ENCODE measurements at places on chromosomes 11 and 22.

- DNase-seq, result no peak
Observed at GRCh38 chr11:134497586-134497985, 85.5 kb upstream of the B3GAT1 start.

DNA sequence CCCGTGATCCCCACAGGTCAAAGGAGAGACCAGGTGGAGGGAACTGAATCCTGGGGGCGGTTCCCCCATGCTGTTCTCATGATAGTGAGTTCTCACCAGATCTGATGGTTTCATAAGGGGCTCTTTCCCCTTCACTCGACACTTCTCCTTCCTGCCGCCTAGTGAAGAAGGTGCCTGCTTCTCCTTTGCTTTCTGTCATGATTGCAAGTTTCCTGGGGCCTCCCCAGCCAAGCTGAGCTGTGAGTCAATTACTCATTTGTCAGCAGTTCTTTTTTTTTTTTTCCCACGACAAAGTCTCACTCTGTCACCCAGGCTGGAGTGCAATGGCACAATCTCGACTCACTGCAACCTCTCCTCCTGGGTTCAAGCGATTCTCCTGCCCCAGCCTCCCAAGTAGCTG lies 1530.4 kb downstream of the BRD1 start:
- DNase-seq, result no peak

DNA sequence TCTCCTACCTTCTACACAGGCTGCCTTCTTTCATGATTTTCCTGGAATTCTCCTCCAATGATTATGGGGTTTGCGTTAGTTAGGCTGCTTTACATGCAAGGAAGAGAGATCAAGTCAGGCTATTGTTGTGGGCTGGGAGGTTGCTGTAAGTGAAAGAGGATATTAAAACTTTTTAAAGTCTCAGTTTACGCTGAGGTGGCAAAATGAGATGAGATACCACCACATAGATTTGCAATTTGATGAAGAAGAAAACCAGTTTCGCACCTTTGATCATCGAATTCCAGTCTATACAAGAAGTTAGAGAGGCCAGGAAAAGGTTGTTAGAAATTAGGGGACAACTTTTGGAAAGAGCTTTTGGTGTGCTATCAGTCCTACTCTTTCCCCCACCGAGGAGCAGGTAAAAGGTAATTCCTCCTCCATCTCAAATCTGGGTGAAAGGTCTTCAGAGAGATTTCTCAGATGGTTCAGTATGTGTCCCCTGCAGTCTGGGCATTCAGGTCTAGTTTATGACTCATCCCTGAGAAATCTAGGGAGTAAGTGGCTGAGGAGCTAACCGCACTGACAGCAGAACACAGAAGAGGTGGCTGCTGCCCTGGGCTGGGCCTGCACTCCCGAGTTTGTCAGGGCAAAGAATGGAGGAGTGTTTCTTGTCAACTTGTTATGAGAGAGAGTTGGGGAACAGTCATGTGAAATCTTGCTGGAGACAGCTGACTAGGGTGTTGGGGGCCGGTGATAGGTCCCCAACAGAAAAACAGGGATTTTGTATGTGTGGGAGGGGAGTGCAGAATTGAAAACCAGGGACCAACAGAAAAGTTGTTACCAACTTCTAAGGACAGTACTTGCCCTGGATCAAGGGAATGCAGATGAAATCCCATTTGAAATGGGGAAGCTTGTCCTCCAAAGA lies 34.7 kb downstream of the CCDC83 start:
- no peak for DNase-seq

GRCh38 chr11:19055016-19055415 lies 5.5 kb downstream of the MRGPRX2 start:
- DNase-seq, result no peak

- DNase-seq, result no peak
Observed at GRCh38 chr11:120842195-120842594, 181.7 kb upstream of the TBCEL start.

GRCh38 chr22:50443801-50444625 lies 30.8 kb downstream of the SBF1 start:
- no peak for DNase-seq

- DNase-seq, result peak; percentile 21
Observed at GRCh38 chr11:70601861-70602538, 203.7 kb downstream of the CTTN start.

DNA sequence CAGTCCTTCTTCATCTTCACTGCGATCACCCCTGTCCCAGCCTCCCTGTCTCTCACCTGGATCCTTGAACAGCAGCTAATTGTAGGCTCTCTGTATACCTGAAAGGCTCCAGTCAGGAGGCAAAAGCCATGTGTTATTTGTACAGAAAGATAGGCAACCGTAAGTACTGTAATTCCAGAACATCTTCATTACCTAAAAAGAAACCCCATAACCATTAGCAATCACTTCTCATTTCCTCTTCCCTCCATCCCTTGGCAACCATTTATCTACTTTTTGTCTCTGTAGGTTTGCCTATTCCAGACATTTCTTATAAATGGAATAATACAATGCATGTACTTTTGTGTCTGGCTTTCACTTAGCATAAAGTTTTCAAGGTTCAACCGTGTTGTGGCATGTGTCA lies 17.8 kb downstream of the NAGA start:
- DNase-seq, result no peak

DNA sequence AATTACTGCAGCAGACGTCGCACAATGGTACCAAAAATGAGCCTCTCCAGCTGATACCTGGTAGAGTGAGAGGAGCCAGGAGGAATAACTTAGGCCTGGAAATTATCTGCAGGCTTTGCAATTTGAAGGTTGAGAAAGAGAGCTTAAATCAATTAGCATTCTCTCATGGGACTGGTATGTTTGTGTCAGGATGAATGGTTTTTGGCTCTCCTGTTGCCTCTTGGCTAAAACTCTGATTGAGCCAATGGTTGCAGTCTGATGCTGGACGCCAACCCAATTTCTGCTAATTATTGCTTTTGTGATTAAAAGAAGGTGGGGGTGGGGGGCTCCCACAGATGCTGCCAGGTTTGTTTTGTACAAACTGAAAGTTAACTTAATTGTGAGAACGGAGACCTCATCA lies 12.5 kb upstream of the NELL1 start:
- no peak for DNase-seq

DNA sequence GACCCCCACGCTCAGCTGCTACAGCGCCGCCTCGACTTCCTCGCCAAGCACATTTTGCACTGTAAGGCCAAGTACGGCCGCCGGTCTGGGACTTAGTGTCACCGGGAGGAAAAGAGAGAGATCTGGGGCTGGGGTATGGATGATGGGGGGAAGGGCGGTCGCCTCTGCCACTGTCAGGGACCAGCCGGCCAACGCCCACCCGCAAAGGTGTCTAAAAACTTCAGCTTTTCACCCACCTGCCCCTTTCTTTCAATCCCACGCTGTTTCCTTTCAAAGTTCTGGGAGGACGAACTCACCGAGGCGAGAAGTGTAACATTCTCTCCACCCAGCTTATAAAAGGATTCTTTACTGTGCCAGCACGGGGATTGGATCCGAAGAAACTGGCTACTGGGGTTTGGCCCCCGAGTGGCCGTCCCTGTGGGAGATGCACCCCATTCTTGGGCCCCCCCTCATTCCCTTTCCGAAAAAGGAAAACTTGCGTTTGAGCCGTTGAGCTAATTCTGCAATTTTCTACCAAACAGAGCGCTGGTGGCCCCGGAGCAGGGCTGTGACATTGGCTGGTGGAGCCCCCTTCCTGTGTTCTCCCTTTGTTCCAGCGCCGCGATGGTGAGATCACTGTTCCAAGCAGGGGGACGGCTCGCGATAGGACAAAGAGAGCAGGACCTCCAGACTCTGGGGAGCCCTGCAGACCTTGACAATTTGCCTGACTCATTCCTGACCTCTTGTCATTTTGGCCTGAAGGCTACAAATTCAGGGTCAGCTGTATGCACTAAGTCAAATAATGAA lies 1.8 kb downstream of the FJX1 start:
- no peak for DNase-seq

DNA sequence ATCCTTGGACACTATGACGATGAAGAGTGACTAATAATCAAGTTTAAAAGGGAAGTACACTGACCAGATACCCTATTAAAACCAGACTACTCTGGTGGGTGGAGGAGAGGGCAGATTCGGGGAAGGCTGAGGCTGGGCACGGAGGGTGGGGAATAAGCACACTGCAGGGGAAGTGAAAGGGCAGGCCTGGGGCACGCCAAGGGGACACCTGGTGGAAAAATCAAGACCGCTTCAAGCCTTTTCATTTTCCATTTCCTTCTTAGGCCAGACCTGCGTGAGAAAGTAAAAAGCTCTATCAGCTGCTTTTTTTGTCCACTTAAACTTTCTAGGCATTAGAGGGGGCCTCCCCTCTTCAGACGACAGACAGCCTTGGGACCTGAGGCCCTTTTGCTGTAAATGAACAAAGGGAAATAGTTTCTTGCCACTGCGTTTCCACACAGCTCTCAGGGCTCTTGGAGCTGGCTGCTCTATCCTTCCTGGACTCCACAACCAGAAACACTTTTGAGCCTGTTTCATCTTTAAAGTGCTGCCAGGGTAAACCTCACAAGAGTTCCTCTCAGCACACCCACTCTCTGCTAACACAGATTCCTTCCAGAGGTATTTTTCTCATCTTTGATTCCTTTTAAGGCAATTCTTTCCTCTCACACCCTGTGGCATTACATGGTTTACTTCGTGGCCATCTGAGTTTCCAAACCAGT lies 25.0 kb upstream of the SERPIND1 start:
- DNase-seq, result no peak

GRCh38 chr11:18780329-18780728 lies 11.3 kb downstream of the PTPN5 start:
- no peak for DNase-seq

- DNase-seq, result no peak
Observed at GRCh38 chr22:30694171-30694639, 469 bp upstream of the OSBP2 start.

GRCh38 chr11:133821776-133822175 lies 23.5 kb downstream of the SPATA19 start:
- DNase-seq, result no peak

- DNase-seq, result no peak
Observed at GRCh38 chr11:36591433-36591832, 2.9 kb upstream of the IFTAP start.

- no peak for DNase-seq
Observed at GRCh38 chr11:70478166-70478890, 80.0 kb downstream of the CTTN start.

DNA sequence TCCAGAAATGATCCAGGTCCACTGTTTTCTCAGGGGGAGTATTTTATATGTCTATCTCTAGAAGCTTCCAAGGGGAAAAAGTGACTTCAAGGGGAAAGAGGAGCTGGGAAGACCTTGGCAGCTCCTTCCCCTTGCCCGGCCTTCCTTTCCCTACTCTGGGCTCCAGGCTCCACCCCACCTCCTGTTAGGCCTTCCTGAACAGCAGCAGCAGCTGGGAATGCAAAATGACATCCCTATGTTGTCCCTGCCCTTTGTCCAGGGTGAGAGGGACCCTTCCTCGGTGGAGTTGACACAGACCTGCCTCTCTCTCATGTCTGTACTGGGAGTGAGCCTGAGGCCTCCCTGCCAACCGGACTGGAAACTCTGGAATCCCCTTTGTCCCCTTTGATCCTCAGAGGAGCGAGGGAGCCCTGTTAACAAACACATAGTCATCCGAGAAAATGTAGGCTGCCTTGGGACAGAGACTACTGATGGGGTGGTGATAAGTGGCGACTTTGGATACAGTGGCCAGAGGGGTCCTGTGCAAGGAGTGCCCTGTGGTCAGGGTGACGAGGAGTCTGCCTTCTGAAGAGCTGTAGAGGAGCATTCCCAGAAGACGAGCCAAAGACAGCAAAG lies 9.0 kb upstream of the MALAT1 start:
- DNase-seq, result no peak

DNA sequence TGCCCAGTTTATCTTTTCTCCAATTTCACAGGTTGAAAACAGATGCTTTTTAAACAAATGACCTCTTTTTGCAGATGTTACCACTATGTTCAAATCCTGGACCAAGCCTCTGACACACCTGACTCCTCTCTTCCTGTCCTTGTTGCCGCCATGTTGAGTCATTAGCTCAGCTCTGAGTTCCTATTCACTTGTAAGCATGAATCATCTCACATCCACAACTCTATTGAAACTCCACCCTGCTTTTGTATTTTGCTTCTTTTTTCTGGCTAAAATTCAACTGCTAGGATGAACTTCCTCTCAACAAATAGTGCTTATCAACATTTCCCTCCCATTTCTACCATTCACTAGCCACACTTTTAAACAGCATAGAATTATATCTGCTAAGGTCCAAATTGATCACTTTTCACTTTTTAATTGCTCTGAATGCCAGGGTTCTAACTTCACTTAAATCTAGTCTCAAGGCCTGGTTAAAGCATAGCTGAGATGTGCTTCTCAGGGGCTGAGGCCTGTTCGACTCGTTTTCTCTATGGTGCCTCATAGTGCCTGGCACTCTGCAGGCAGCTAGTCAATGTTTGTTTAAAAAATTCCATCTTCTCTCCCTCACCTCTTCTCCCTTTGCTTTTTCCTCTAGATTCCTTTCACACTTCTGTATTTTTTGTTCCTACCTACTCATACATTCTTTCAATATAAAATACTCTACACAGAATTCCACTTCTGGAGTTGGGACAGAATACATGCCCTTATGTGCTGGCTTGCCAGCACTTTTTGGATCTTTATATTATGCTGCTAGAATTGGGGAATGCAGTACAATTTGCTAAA lies 3.9 kb downstream of the JOSD1 start:
- no peak for DNase-seq

GRCh38 chr22:41570221-41570620 lies 9.4 kb downstream of the CSDC2 start:
- DNase-seq, result no peak

GRCh38 chr22:27146866-27147633 lies 489.7 kb downstream of the MIAT start:
- DNase-seq, result no peak

DNA sequence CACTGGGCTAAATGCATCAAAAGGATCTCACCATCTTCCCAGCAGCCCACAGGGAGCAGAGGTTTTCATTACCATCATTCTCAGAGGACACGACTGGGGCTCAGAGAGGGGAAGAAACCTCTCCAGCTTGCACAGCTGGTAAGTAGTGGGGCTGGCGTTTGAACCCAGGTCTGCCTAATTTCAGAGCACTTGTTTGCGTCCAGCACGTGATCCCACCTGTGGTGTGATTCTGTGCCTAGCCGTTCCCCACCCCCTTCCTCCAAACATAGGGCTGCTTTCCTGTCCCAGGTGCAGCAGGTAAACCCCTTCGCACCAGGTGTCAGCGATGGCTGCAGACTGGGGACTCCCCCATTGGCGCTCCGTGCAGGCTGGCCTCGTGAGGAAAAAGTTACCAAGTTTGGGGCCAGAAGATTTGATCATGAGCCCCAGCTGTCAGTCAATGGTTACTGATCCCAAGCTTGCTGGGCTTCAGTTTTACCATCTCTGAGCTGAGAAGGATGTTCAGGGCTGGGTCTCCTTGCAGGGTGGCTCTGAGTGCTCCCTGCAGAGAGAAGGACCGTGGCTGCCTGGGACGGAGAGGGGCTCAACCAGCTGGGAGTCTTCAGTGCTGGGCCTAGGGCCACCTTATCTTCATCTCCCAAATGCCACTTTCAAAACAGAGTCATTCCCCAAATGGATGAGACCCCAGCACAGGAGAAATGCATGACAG lies 445.6 kb downstream of the TBC1D22A start:
- DNase-seq, result no peak

- no peak for DNase-seq
Observed at GRCh38 chr22:48729499-48730171, 1098.0 kb downstream of the BRD1 start.
